AG08395 (cell line): ENCODE measurements at places on chromosomes 3 and 15.
A peak's percentile ranks its signal among the peaks of the same experiment; 100 is the strongest.

DNA sequence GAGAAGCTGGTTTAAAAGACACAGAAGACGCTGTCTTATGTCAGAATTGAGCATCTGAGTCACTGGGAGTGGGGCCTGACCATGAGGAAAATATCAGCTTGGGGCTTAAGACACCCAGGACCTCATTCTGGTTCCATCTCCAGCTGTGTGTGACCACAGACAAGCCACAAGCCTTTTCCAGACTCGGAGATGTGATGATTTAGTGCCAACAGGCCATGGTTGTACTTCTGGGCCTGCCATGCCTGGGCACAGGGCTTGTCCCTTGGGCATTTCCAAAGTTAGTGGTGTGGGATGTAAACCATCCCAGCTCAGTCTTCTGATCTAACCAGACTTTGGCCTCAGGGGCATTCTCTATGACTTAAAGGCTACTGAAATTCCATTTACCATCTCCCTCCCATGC is 269.8 kb downstream of the RYR3 start:
- no peak for DNase-seq

GRCh38 chr3:138197524-138197923 is 10.4 kb downstream of the ARMC8 start:
- DNase-seq = no peak

DNA sequence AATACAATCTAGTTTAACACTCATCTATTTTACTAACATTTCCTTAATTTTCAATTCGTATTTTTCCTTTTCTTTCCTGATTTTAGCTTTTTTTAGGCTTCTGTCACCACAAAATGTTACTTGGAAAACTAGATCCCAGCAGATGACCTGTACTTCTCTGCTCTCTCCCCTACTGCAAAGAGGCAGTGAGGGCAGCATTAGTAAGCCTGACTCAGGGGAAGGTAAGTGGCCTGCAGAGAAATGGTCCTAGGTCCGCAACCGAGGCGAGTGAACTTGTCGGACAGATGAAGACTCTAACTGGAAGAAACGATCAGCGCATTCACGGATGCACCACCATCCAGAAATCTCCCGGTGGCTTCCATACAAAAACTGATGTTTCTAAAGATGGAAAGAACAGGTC is 20.4 kb downstream of the TMEM43 start:
- peak; percentile 50 for DNase-seq

DNA sequence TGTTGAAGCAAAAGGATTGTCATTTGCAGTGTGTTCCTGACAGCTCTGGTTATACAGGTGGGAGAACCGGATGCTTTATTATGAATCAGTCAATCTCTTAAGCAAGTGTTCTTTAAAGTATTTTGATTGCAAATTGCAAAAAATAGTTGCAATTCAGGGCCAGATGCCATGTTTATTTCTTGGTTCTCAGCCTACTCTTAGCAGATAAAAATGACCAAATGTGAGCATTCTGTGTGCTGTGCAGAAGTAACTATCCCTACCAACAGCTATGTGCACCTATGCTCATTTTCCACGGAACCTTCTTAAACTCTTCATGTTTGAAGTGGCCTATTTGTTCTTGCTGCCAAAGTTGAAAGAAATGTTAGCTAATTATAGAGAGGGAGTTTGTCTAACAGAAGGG is 262.3 kb upstream of the RASGRP1 start:
- no peak for DNase-seq
